ENCODE measurements at places on chromosomes 5 and 9.

DNA sequence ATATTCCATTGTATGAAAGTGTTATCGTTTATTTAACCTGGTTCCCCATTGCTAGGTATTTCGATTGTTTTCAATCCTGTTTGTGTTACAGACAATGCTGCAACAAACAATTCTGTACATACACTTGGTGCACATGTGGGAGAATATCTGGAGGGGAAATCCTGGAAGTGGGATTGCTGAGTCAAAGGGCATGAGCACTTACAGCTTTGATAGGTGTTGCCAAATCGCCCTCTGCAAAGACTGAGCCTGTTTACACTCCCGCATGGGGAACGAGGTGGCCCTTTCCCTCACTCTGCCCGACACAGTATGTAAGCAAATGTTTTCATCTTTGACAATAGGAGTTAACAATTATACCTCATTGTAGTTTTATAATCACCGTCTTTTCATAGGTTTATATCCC lies 66.2 kb downstream of the PDE6A start:
- no peak for DNase-seq

DNA sequence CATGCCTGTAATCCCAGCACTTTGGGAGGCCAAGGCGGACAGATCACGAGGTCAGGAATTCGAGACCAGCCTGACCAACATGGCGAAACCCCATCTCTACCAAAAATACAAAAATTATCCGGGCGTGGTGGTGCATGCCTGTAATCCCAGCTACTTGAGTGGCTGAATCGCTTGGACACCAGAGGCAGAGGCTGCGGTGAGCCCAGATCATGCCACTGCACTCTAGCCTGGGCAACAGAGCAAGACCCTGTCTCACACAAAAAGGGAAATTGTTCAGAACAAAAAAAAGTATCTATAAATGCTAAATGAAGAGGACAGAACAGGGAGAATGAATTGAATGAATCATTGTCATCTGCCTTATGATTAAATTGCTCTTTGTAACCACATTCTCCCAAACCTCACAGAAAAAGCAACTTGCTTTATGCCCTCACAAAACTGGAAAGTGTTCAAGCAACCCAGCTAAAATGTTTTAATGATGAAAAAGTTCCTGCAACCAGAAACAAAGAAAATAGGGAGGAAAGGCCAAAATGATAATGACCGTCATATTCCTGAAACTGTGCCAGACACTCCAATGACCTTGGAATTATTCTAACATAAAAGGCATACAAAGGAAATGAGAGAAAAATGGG lies 83.7 kb downstream of the SERINC5 start:
- DNase-seq, result no peak

GRCh38 chr5:150209099-150209635 lies 19.3 kb downstream of the SLC6A7 start:
- no peak for DNase-seq

GRCh38 chr5:6372251-6373080 lies 5.9 kb downstream of the MED10 start:
- DNase-seq, result no peak

DNA sequence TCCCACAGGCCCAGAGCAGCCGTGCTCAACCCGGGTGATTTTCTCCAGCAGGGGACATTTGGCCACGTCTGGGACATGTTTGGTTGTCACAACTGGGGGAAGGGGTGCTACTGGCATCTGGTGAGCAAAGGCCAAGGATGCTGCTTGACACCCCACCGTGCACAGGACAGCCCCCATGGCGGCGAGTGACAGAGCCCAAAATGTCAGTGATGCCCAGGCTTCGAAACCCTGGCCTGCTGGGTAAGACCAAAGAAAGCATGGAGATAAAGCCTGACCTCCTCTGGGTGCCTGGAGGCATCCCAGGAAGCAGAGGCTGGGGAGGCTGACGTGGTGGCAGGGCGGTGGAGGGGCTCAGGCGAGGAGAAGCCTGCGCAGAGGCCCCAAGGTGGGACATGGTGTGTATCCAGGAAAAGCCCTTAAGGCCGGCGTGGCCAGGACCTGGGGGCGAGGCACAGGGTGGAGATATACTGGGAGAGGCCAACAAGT lies 66.4 kb downstream of the ZNF354C start:
- no peak for DNase-seq

- no peak for DNase-seq
Observed at GRCh38 chr5:96565582-96566265, 96.5 kb upstream of the CAST start.

- no peak for DNase-seq
Observed at GRCh38 chr9:89405826-89406225, 87.5 kb downstream of the SECISBP2 start.

GRCh38 chr5:52673495-52673894 lies 114.2 kb upstream of the ITGA1 start:
- no peak for DNase-seq

DNA sequence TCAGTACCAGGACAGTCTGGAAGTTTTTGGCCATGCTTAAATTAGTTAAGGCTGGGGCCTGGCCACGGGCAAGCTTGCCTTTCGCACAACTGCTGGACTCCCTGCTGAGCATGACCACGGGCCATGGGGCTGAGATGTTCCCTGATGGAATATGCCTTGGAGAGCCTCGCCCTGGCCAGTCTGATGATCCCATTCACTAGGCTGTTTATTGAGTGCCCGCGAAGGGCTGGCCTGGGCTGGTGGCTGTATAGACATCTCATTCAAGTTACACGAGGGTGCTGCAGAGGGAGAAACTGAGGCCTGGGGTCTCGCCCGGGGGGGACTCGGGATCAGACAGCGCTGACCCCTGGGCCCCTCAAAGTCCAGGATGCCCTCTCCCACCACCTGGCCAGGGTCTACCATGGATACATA lies 7.8 kb upstream of the RXRA start:
- DNase-seq, result no peak

- DNase-seq, result no peak
Observed at GRCh38 chr5:82917584-82917983, 159.6 kb downstream of the TMEM167A start.

DNA sequence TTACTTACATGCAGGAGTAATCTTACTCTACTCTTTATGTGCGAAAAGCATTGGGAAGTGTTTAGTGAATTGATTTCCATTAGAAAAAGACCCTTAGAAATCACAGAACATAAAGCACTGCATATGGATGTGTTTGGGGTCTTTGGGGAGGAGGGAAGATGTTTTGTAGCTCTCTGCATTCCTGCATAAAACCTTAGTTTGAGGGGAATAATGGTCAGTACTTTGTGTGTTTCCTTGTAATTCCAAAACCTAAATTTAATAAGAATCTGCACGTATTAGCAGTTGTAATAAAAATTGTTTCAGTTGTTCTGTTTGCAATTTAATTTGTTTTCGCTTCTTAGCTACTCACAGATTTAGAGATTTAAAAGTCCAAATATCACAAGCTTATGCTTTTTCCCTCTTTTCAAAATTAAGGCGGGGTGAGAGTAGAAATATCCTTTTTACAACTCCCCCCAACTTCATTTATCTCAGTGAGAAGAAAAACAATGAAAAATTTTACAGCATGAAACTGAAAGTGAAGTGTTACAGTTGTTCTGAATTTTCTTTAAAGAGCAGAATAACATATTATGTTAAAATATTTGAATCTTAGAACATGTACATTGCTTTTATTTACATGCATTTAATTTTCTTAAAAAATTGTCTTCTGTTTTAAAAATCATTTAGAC lies 143.8 kb downstream of the SMARCA2 start:
- no peak for DNase-seq

DNA sequence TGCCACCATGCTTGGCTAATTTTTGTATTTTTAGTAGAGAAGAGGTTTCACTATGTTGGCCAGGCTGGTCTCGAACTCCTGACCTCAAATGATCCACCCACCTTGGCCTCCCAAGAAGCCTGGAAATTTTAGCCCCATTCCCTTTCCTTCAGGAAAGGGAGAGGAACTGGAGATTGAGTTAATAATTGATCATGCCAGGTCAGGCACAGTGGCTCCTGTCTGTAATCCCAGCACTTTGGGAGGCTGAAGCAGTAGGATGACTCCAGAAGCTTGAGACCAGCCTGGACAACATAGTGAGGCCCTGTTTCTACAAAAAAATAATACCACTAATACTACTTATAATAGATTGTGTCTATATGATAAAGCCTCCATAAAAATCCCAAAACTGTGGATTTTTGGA lies 124.6 kb downstream of the UNC13B start:
- no peak for DNase-seq

GRCh38 chr5:112776301-112776856 lies 38.7 kb downstream of the APC start:
- no peak for DNase-seq

GRCh38 chr9:100437860-100438805 lies 11.2 kb downstream of the MSANTD3 start:
- peak; percentile 59 for DNase-seq

DNA sequence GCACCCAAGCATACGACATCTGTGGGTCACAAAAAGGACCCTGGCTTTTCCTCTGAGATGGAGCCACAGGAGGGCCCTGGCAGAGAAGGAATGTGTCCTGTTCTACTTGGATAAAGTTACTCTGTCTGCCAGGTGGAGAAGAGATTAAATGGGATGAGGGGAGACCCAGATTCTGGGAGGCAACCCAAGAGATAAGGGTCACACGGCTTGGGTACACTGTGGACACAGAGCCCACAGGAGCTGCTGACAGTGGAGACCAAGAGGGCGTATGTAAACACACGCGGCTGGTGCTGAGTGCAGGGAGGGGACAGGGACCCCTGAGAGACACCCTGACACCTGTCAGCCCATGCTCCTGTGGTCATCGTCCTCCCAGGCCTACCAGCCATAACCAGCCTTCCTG lies 6.2 kb downstream of the CDK20 start:
- no peak for DNase-seq

- DNase-seq, result no peak
Observed at GRCh38 chr9:79551586-79551985, 20.2 kb upstream of the TLE4 start.

- DNase-seq, result no peak
Observed at GRCh38 chr9:27386571-27387091, 89.7 kb upstream of the EQTN start.

GRCh38 chr5:16626696-16627264 lies 10.0 kb upstream of the RETREG1 start:
- no peak for DNase-seq

DNA sequence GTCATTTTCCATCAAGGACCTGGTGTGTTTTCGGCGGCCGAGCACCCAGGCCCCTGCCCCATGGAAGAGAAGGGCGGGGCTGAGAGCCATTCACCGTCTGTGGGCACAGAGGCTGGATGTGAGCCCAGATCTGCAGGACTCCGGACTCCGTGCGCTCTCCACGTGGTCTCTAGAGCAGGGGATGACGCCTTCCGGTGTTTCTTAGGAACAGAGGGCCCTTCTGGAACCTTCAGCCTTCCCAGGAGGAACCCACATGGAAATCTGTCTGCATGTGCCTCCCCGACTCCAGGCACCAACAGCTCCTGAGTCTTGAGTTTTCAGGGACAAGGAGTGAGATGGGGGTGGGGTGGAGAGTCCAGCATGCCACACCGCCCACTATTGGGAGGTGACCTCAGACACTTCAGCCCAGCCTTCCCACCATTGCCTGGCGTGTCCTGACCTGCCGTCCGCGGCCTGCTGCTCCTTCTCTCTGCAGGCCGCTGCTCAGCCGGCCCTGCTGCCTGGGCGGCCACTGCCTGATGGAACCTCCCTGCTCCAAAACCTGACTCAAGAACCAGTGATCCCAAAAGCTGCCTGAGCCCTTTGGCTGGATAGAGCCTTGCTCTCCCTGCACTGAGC lies 2.4 kb upstream of the RXRA start:
- DNase-seq, result no peak

GRCh38 chr5:59040024-59040803 lies 457.3 kb downstream of the RAB3C start:
- DNase-seq, result no peak

GRCh38 chr5:66839636-66840185 lies 243.5 kb downstream of the MAST4 start:
- no peak for DNase-seq

DNA sequence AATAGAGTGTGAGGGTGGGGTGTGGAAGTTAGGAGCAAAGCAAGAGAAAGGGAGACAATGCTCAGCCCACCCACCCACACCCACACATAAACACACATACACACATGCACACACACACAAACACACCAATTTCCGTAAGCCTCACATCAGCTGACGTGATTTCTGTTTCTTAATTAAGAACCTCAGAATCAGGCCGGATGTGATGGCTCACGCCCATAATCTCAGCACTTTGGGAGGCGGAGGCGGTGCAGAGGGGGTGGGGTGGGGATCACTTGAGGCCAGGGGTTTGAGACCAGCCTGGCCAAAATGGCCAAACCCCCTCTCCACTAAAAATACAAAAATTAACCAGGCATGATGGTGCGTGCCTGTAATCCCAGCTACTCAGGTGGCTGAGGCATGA lies 26.4 kb upstream of the PIK3R1 start:
- DNase-seq, result no peak

- no peak for DNase-seq
Observed at GRCh38 chr5:118825226-118825625, 163.1 kb downstream of the DTWD2 start.

All from stimulated activated CD4-positive, alpha-beta T cell treated with anti-CD3 and anti-CD28 coated beads, Interleukin-4, amount 100 ng/mL, for 1 hour (primary cell).